Frontal cortex (tissue), 4 donors: ENCODE measurements at places on chromosomes 3 and 15.

GRCh38 chr3:28039829-28040228, 201.6 kb upstream of the CMC1 start:
- DNase-seq: no peak

- no peak for DNase-seq
These were observed 20.9 kb downstream of the SLC24A1 start for GRCh38 chr15:65642594-65642993.

DNA sequence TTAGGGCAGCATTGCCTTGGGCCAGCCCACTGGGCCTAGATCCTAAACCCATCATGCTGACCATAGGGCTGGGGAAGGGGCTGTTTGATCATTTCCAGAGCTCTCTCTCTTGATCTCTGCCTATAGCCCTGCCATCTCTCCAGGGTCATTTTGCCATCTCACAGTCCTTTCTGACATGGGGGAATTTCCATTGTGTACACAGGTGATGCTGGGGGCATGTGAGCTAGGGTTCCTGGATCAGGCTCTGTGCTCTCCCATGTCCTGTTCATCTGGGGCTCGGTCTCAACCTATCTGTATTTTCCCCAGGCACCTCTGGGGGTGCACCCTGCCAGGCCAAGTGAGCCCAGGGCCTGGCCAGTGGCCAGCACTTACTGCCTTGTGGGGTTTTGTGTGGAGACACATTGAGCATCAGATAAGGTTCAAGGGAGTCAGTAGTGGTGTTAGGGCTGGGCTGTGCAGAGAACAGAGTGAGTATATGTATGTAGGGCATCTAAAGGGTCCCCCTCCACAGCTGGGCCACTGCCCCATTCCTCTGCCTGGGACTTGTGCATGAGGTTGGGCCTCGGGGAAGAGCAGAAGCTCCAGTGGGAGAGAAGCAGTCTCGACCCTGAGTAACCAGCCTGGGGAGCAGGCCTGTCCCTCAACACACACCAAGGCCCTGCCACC, 25.7 kb upstream of the APEH start:
- DNase-seq: no peak

DNA sequence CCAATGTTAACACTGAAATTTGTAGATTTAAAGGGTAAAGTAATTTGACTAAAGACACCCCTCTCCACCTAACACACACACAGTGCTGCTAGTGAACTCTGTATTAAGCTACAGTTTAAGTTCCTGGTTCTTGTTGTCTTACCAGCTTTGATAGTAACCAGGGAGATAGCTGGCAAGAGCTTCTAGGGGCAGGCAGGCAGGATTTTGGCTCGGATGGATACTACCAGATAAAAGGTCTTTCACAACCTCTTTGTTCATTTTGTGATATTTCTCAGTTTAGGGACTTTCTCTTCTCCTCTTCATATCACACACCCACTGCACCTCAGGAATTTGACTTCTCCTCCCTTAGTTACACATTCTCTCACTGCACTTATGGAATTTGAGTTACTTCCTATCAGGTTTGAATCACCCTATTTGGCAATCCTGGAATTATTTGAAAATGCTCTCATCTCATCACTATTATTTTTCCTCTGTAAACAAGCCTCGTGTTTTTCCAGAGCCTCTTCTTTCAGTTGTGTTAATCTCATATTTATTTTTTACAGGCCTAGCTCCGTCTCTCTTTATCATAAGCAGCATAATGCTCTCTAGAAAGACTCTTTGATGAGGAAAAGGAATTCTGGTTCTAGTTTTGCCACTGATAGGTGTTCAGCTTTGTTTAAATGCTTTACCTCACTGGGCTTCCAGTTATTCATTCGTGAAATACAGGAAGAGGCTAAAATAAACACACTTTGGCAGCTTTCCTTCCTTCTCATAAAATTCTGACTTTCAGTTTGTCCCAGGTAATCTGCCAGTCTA, 23.0 kb upstream of the CLDN1 start:
- DNase-seq: no peak

DNA sequence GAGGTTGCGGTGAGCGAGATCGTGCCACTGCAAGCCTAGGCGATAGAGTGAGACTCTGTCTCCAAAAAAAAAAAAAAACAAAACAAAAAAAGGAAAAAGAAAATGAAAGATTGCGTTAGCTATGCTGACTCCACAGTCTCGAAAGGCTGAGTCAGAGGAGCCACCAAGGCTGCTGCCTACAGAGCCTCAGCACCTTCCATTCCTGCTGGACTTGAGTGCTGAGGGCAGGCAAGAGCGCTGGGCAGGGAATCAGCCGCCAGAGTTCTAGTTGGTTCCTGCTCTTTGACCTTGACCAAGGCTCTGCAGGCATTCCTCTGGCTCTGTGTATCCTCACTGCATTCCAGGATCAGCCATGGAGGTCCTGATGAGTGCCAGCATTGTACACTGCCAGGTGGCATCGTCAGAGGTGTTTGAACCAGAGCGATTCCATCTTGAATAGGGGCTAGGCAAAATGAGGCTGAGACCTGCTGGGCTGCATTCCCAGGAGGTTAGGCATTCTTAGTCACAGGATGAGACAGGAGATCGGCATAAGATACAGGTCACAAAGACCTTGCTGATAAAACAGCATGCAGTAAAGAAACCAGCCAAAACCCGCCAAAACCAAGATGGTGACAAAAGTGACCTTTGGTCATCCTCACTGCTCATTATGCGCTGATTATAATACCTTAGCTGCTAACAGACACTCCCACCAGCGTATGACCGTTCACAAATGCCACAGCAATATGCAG, 5.9 kb downstream of the MESP2 start:
- DNase-seq: no peak

GRCh38 chr15:56782306-56782705, 49.0 kb upstream of the ZNF280D start:
- no peak for DNase-seq

- no peak for DNase-seq
These were observed 66.4 kb upstream of the CFAP20DC start for GRCh38 chr3:59116233-59116537.

GRCh38 chr15:71424765-71425164, 309.5 kb downstream of the THSD4 start:
- no peak for DNase-seq

GRCh38 chr3:73228959-73229358, 167.5 kb downstream of the EBLN2 start:
- no peak for DNase-seq

DNA sequence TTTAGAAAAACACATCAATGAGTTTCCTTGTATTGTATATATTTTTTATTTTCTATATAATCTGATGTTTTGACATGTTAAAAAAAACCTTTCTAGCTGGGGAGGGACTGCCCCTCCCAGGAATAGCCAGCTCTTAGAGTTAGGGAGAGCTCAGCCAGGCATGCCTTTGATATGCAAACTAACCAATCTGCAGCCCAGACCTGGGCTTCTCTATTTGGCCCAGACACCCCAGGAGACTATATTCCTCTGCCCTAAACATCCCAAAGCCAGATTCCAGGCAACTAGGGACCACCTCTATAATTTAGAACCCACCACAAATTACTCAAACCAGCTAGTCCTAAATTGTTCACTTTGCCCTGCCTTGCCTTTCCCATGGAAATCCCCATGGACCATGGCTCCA, 390.9 kb upstream of the ADAMTS9 start:
- no peak for DNase-seq

DNA sequence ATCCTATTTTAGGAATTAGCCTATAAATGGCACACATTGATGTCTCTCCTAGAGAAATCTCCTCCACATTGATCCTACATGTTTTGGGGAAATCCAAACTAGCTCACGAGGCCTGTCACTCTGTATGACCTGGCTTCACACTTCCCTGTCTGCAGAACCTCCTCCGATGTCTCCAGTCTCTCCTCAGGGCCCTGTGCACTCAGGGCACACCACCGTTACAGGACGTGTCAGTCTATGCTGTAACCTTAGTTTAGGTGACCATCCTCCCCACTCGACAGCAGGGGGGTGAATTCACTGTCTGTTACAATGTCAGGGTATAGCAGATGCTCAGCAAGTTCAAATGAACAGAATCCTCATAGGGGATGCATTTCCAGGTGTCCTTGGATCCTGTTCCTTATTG, 249.1 kb downstream of the OCA2 start:
- DNase-seq: no peak

DNA sequence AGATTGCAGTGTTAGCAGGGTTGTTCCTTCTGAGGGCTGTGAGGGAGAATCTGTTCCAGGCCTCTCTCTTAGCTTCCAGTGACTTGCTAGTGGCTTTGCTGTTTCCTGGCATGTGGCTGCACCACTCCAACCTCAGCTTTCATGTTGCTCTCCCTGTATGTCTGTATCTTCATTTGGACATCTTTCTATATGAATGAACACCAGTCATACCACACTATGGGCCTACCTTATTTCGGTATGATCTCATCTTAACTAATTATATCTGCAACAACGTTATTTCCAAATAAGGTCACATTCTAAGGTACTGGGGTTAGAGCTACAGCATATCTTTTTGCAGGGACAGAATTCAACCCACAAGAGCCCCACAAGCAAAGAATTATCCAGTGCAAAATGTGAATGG, 356.7 kb upstream of the UMPS start:
- DNase-seq: no peak

DNA sequence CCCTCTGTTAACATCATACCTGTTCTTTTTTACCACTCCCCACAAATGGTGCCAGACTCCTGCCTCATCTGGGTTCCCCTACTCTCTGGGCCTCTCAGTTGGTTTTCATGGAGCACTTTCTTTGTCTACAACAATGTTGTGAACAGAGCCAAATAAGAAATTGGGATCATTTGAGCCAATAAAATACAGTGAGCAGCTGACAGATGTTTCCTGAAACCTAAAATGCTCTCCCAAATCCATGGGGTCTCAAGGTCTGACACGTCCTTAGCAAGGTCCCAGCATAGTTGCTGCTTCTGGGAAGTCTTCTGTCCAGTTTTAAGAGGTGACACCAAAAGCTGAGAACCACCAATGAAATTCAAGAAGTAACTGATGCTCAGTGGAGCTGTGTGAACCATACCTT, 1.7 kb downstream of the NMNAT3 start:
- no peak for DNase-seq

GRCh38 chr3:104735691-104736090, 631.0 kb upstream of the ALCAM start:
- no peak for DNase-seq

DNA sequence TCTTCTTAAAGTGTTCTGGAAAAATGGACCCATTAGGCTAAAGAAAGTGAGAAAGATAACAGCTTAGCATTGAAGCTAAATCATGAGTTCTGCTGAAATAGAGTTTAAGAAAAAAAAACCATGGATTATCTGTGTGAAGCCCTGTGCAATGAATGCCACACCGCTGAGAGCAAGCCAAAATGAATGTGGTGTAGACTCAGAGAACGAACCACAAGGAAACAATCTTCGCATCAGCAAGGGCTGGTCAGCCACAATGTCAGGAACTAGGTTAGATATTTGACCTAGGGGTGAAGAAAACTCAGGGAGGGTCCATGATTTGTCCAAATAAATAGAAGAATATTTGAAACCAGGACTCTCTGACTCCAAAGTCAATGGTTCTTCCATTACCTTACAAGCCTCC, 91.4 kb upstream of the MEX3B start:
- DNase-seq: no peak

DNA sequence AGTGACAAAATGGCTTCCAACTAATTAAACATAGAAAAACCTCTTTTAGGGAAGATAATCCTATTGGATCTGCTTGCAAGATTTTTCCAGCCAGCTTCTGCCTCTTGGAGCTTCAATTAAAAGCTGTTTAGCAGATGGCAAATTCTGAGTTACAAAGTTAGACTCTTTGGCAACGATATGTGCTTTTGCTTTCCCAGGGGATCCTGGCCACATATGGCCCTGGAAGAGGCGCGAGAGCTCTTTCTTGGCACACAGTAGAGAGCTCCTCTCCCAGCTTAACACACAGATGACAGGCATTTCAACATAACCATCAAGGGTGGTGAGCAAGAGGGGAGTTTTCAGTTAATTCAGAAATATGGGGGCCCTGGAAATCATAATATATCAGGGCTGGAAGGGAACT, 41.6 kb upstream of the GALNT15 start:
- no peak for DNase-seq

- no peak for DNase-seq
These were observed 142.4 kb downstream of the TPRA1 start for GRCh38 chr3:127448161-127448561.

DNA sequence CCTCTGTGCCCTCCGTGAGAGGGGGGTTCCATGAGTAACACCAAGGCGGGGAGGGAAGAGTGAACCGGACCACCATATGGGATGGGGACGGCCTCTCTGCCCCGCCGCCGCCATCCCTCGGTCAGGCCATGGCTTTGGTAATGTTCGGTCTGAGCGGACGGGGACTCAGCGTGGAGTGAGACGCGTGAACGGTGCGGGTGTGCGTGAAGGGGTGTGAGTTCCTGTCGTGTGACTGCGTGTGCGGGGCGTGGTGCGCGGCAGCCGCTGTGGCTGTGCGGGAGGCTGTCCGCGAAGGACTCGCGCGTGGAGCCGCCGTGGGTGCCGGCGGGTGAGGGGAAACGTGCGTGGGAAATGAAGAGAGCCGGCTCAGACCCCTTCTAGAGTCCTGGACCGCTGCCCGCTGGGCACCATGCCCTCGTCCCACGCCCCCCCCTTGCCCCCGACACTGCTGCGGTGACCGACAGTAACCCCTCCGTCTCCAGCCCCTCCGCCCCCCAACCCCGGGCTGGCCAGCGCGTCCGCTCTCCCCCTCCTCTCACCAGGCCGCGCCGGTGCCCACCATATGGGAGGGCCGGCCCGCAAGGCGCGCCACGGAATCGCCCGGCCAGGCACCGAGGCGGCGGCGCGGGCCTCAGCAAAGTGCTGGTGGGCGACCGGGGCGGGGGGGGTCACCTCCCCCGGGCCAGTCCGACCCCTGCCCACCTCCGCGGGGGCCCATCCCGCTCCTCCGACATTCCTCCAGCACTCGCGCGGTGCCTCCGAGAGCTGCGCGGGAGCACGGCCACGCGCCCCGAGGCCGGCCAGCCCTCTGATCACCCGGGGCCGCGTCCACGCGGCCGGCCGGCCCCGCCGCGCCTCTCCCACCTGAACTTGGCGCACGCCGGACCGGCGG, 589 bp downstream of the KLF15 start:
- DNase-seq: peak; percentile 79

DNA sequence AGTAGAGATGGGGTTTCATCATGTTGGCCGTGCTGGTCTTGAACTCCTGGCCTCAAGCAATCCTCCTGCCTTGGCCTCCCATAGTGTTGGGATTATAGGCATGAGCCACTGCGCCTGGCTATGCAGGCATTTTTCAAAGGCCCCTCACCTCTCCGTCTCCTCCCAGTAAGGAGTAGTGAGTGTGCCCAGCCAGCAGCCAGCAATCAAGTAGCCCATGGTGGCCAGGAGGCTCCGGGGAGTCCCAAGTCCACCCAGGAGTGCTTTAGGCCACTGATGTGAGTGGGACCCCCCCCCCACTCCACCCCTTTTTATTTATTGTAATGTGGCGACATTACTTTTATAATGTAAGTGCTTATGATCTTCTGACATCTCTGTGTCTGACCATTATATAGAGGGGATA, 8.1 kb downstream of the ISG20 start:
- no peak for DNase-seq

DNA sequence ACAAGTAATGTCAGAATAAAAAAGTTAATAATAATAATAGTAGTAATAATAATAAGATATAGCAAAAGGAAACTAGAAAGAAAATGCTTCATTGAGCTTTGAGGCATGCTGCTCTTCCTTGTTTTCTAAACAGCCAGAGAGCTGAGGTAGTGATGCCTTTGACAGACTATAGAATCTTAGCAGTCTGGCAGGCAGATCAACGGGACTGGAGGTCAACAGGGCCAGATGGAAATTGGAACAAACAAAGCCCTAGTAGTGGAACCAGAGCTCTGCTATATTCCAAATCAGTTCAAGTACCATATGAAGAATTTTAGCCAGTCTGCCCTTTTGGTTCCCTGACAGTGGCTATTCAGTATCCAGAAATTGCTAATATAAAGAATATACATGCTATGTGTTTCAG, 278.6 kb downstream of the NLGN1 start:
- DNase-seq: no peak

GRCh38 chr3:121096953-121097352, 188.9 kb downstream of the STXBP5L start:
- no peak for DNase-seq
